Hypothalamus (tissue), 51 donors: ENCODE measurements at places on chromosomes 3 and 15.
A peak's percentile ranks its signal among the peaks of the same experiment; 100 is the strongest.

- DNase-seq, result no peak
These were observed 814.6 kb downstream of the AGBL1 start for GRCh38 chr15:86894269-86894668.

DNA sequence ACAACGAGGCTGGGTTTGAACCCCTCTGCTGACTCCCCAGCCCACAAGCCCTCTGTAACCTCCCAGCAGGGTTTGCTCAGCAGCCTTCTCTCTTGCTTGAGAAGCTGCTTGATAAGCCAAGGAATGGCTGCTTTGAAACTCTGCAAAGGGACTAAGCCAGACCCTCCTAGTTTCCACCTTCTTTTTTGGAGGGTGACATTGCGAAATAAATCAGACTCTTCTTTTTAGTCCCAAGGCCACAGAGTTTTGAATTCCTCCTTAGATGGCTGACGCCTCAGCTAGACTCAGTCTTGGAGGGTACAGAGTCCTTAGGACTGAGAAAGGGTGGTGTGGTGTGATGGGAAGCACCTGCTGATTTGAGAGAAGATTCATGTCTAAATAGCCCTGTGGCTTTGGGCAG, 1.2 kb downstream of the TGM4 start:
- DNase-seq, result no peak

DNA sequence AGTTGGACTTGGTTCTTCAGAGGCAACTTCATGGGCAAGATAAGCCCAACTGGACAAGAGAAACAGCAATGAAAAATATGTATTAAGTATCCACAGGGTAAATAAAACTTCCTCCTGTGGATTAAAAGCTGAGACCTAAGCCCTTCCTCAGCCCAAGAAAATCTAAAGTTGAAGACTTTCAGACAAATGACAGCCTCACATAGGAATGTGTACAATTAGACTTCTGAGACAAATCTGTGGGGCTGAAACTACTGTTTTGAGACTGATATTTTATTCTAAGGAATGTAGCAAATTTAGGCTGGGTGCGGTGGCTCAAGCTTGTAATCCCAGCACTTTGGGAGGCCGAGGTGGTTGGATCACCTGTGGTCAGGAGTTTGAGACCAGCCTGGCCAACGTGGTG, 74.2 kb upstream of the IL12A start:
- DNase-seq, result no peak

DNA sequence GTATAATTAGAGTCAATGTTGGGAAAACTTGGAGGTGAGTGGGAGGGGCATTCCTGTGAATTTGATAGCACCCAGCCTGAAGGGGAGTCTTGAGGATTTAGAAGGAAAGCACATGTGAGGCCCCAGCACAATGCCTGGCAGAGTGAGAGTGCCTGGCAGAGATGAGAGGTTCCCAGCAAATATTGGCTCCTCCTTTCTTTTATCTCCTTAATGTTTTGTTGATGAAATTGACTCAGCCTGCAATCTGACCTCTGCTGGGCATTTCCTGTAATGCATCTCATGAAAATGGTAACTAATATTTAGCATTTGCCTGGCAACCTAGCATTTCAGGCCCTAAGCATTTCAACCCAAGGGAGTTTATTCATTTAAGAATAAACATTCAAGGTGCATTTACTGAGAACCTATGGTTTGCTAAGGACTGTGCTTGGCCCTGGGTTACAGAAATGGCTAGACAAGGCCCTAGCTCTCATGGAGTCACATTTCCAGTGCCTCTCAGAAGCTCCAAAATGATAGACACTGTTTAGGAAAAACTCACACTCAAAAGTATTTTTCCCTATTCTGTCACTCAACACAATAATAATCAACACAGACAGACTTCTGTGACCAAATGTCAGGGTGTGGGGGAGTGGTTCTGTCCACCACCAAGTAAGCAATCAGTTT, 19.0 kb downstream of the PDHB start:
- peak; percentile 10 for DNase-seq

DNA sequence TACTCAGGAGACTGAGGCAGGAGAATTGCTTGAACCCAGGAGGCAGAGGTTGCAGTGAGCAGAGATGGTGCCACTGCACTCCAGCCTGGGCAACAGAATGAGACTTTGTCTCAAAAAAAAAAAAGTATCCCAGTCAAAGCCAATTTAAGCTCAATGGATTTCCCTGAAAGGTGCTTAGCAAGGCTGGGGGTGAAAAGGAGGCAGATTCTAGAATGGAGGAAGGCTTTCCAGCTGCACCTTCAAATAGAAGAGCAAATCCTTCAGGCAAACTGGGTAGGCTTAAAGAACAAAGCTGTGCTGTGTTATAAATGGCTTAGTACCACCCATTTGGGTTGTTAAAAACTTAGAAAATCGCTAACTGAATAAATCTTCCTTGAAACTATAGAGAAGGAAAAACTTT, 3.0 kb upstream of the IFT57 start:
- DNase-seq, result no peak
